ENCODE measurements at places on chromosomes 1 and 21. TPM values are rescaled to one million over a fixed set of nuclear protein-coding genes. Genes with fewer than 3 reads are reported as not detected.

DNA sequence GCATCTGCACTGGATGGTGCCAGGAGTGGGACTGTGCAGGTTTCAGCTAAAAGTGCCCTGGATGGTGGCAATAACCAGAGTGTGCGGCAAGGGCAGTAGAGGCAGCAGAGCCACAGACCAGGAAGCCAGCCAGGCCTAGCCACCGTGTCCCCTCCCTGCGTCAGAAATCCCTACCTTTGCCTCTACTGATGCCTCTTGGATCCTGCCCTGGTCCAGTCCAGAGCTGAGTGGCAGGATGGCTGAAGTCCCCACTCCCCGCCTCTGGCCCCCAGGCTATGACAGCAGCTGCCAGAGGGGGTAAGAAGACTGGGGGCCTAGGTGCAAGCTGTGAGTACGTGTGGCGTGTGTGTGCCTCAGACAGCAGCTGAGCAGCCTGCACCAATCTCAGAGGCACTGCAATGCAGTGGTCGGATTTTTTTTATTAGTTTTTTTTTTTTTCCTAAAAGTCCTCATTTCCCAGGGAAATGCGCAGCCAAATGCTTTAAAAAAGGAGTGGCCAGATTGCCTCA lies 51.9 kb downstream of the SYT2 start:
- H3K27ac ChIP-seq, result no peak overlapping the region
- H3K36me3 ChIP-seq, result no peaks in the 10 kb centered on the region
- no peak overlapping the region for H3K4me3 ChIP-seq

GRCh38 chr1:147209825-147210821 lies 15.0 kb downstream of the FMO5 start:
- no peaks in the 10 kb centered on the region for H3K27me3 ChIP-seq
- no peak overlapping the region for H3K27ac ChIP-seq
- DNase-seq, result no peak
- peaks cover 46% of the 10 kb centered on the region for H3K4me1 ChIP-seq
- H3K36me3 ChIP-seq, result no peaks in the 10 kb centered on the region
- no peak overlapping the region for H3K4me3 ChIP-seq

The CLCA1 gene
- not detected for total RNA-seq

The CD5L gene
- 0.23 TPM for total RNA-seq
